ENCODE measurements at places on chromosomes 7 and 10. TPM values are rescaled to one million over a fixed set of nuclear protein-coding genes. Genes with fewer than 3 reads are reported as not detected.
A peak's percentile ranks its signal among the peaks of the same experiment; 100 is the strongest.

GRCh38 chr7:107966711-107967110 lies 36.2 kb downstream of the LAMB1 start:
- DNase-seq, result peak; percentile 55

GRCh38 chr10:116098411-116099022 lies 174.5 kb downstream of the GFRA1 start:
- DNase-seq, result no peak

DNA sequence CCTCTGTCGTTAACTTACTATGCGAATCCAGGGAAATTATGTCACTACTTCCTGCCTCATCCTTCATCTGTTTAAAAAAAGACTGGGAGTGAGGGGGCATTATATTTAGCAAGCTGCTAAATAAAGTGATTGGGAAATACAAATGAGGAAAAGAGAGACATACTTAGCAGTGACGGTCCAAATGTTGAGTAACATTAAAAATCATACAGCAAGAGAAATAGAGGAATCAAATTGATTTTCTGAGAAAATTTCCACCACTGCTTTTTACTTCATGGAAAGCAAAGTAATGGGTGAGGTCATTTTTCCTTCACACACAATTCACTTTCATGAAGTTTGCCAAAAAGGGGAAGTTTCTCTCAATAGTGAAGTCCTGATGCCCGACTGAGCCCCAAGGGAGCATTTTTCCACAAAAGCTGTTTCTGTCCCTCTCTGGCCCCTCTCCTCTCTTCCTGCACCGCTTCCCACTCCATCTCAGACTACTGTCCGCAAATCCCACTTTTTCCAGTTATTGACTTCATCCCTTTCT lies 61.9 kb upstream of the ADO start:
- DNase-seq, result no peak

DNA sequence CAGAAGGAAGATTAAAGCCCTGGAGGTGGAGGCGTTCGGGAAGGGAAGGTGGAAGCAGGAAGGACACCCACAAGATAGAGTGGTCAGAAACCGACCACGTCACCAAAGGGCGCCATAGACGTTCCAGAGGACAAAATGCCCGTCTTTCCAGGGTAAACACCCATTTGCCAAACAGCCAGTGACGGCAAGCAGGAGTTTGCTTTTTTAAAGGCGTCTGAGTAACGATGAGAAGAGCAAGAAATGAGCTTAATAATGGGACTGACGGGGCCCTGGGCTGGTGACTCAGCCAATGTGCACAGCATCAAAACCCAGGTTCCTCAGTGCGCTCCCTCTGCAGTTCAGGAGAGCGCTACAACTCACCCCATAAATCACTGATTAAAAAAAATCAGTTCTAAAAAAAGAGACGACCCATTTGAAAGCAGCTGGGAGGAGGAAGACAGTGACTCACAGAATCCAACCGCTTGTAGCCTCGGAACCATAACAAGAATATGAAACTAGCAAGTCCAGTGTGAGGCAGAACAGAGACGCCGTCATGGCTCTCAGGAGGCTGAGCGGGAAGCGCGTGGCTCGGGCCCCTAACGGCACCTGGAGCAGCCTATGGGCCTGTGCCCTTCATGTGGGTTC lies 5.9 kb downstream of the DIP2C start:
- DNase-seq, result peak; percentile 72

GRCh38 chr10:34967335-34967880 lies 122.7 kb downstream of the CUL2 start:
- DNase-seq, result peak; percentile 63

DNA sequence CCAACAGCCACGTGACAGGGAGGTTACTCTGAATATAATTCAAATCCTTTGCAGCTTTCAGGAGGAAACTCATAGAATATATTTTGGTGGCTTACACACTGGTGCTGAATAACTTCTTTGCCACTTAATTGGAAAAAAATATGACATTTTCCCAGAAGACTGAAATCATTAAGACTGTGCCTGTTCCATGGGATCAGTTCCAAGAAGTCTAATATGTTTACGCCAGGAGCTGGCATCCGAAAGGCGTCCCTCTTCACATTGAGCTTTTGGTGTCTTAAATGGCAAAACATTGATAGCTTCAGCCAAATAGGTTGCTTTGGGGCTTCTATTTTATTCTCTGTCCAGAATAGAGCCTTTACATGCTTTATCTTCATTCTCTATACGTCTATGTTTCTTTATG lies 917.6 kb upstream of the LRRTM3 start:
- DNase-seq, result no peak

DNA sequence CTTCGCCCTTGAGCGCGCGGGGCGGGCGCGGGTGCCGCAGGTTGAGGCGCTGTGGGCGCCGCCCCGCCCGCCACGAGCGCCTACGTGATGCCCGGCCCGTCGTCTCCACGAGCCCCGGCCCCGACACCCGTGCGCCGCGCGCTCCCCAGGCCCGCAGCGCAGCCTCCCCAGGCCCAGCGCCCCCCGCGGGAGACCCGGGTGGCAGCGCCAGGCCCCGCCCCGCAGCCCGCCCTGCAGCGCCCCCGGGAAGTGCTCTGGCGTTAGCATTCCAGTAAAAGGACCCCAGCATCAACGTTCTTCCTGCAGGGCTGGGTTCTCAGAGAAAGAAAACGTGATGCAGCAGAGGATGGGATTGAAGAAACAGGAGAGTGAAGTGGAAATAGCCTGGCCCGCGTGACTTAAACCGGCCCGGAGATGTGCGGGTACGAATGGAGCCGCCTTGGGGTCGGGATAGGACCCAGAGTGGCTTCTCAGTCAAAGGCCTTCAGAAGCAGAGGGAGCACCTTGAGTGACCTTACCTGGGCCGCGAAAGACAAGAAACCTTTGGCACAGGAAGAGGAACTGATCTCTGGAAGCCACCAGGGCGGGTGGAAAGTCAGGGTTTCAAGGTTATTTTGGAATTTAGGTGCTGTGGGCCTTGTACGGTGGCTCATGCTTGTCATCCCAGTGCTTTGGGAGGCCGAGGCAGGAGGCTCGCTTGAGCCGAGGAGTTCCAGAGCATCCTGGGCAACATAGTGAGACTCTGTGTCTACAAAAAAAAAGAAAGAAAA lies 1.8 kb downstream of the PFKP start:
- DNase-seq, result no peak

GRCh38 chr7:69857014-69857413 lies 258.7 kb downstream of the AUTS2 start:
- DNase-seq, result no peak

GRCh38 chr7:151051108-151051507 lies 2.8 kb downstream of the ASIC3 start:
- peak; percentile 73 for DNase-seq

- DNase-seq, result no peak
These were observed 316.9 kb upstream of the PLXDC2 start for GRCh38 chr10:19499291-19499770.

DNA sequence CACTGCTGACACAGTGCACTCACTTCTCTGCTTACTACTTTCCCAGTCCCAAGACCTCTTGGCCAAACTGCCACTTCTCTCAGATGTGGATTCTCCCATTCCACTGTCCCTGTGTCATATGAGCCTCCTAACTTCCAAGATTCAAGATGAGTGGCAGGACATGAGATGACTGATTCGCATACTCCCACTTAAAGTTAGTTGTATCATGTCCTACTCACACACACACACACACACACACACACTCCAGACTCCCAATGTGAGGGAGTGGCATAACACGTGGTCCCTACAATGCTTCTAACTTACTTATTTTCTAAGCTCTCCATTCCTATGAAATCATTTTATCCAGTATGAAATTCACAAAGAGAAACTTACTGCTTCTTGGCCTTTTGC lies 67.0 kb upstream of the CAV2 start:
- no peak for DNase-seq

GRCh38 chr10:97791824-97792721 lies 20.3 kb upstream of the SFRP5 start:
- peak; percentile 89 for DNase-seq

- DNase-seq, result no peak
These were observed 57.8 kb downstream of the PALD1 start for GRCh38 chr10:70536196-70536861.

DNA sequence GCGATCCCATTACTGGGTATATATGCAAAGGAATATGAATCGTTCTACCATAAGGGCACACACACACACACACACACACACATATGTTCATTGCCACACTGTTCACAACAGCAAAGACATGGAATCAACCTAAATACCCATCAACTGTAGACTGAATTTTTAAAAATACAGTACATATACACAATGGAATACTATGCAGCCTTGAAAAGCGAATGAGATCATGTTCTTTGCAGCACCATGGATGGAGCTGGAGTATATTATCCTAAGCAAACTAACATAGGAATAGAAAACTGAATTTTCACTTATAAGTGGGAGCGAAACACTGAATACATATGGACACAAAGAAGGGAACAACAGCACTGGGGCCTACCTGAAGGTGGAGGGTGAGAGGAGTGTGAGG lies 72.5 kb downstream of the MARCHF5 start:
- DNase-seq, result no peak

GRCh38 chr10:44516891-44517290 lies 132.0 kb upstream of the CXCL12 start:
- no peak for DNase-seq

- no peak for DNase-seq
These were observed 70.9 kb downstream of the ATXN7L1 start for GRCh38 chr7:105805447-105806019.

GRCh38 chr10:123191886-123192285 lies 37.7 kb downstream of the BUB3 start:
- no peak for DNase-seq

DNA sequence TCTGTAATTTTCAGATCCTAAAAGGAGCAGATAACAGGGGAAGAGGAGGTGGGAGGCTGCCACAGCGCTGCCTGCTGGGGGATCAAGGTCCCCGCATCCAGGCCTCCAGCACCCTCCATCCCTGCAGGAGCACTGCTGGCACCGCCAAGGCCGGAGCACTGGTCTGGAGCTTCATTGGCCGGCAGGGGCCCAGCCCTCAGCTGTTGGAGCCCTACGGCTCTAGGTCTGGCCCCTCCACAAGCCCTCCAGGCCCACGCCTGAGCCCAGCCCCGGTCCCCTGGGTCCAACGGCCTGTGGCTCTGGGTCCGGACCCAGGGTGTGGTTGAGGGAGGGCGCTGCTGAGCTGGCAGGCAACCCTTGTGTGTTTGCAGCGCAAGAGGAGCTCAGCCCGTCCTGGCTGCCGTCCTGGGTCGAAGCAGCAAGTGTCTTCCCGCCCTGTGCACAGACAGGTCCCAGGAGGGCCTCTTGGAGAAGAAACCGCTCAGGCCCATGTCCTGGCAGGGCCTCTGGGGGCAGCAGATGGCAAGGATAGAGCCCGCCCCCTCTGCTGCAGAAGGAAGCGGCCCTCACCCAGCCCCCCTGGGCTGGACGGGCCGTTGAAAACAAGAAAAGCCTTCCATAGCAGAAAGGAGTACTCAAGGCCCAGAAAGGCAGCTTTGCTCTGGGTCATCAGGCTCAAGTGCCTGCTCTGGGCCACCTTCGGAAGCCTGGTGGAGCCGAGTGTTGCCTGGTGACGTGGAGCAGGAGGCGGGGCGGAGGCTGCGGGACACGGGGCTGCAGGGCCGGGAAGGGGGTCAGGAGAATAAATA lies 54.3 kb upstream of the TNRC18 start:
- DNase-seq, result no peak

GRCh38 chr10:13056456-13057077 lies 43.4 kb upstream of the OPTN start:
- DNase-seq, result no peak

The PANK1 gene
- total RNA-seq, result 1.4 TPM

The FAM180A gene
- total RNA-seq, result 67.1 TPM

The DNAH11 gene
- 2.6 TPM for total RNA-seq

The PVRIG gene
- 2.1 TPM for total RNA-seq

The LIPF gene
- total RNA-seq, result not detected

The SRRM3 gene
- 3.0 TPM for total RNA-seq

The ZNF736 gene
- 21.4 TPM for total RNA-seq

The WDR86 gene
- total RNA-seq, result 2.8 TPM

The OAT gene
- 113 TPM for total RNA-seq

The PRKG1 gene
- total RNA-seq, result 153 TPM
